ENCODE measurements at places on chromosomes 4 and X. TPM values are rescaled to one million over a fixed set of nuclear protein-coding genes. Genes with fewer than 3 reads are reported as not detected.

SCRG1 gene
- not detected for total RNA-seq

SMIM10L2A gene
- total RNA-seq: 0.64 TPM

GUCY1A1 gene
- not detected for total RNA-seq

ASB9 gene
- 0.39 TPM for total RNA-seq

EREG gene
- not detected for total RNA-seq

Measured in T-helper 1 cell treated with Interleukin-12 subunit alpha and Interleukin-12 subunit beta and Interleukin-4 antibody, amounts not matched to agents 30 ng/mL and 1 ng/mL, for 36 hours (primary cell).